ENCODE measurements at places on chromosomes 4 and X.

DNA sequence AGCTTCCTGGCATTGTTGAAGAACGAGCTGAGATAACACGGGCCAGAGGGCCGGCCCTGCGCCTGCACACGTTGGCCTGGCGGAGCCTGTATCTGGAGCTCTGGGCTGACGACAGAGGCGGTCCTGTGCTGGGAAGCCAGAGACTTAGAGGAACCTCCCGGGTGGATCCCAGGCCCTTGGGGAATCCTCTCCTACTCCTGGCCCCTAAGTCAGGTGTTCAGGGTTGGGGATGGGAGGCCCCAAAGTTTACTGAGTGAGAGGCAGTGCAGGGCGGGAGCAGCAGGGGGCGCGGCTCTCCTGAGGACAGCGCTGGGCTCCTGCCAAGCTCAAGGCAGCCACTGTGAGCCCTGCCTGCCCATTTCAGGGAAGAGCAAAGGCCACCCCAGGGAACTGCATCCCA lies 2.5 kb upstream of the HTRA3 start:
- peak; percentile 78 for DNase-seq

DNA sequence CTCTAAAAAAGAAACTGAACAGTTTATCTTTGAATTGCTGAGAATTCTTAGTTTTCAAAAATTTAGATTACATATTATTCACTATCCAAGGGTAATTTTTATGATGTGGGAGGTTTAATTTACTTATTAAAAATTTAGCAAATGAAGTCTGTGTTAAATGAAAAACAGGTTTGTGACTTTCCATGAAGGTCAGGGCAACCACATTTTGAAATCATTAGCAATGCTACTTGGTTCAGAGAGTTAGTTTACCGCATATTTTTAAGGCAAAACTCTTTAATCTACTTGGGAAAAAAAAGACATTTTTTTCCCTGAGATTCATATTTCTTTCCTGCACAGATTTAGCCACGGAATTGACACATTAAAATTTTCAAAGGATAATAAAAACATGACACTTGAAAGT lies 37.3 kb upstream of the PRSS12 start:
- no peak for DNase-seq

GRCh38 chr4:173626277-173626676 lies 96.2 kb upstream of the HAND2 start:
- DNase-seq = no peak

GRCh38 chr4:63904201-63904600 lies 505.0 kb downstream of the TECRL start:
- DNase-seq = no peak

GRCh38 chr4:26325191-26325590 lies 4.4 kb downstream of the RBPJ start:
- DNase-seq = no peak

DNA sequence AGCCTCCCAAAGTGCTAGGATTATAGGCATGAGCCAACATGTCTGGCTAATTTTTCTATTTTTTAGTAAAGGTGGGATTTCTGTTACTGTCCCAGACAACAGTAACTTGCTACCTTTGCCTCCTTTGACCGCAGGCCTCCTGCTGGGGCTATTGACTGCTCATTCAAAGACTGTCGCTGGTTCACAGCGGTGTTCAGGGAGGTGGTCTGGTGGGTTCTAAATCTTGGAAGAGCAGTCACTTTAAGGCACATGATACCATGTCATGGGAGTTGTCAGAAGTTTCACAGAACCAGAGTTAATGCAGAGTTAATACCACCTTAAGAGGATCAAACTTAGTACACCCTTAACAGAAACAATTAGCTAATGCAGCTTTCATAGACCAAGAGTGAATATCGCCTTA lies 3.8 kb downstream of the ASMT start:
- no peak for DNase-seq

GRCh38 chr4:43835869-43836268 lies 612.7 kb downstream of the KCTD8 start:
- no peak for DNase-seq

GRCh38 chr4:4781936-4782707 lies 77.3 kb upstream of the MSX1 start:
- no peak for DNase-seq

DNA sequence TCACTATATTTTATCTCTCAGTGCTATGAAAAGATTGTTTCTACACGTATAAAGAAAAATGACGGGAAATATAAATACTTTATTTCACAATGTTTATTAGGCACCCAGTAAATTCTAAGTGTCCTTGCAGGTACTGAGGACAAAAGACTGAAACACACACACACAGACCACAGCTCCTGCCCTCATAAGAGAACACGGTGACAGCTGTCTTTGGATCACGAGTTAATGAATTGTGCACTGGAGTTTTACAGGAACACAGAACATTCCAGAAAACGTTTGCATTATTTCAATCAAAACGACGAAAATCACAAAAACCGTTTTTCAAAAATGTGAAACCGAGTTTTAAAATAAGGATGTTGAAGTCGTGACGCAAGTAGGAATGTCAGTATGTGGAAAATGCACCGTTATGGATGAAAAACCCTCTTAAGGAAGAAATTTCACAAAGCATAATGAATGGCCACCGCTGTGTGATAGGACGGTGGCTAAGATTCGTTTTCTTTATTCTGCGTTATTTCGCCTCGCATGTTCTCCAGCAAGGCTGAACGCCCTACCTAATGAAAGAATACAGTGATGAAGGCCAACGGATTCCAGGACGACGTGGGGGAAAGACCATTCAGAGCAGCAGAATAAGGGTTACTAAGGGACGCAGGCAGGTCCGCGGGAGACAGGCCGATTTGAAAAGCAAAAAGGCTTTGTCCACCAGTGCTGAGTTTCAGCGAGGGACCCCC lies 24.2 kb downstream of the FAM156A start:
- DNase-seq = no peak

All from ascending aorta (tissue), 2 donors.